DMS153 (cell line): ENCODE measurements at places on chromosomes 16 and 17.

DNA sequence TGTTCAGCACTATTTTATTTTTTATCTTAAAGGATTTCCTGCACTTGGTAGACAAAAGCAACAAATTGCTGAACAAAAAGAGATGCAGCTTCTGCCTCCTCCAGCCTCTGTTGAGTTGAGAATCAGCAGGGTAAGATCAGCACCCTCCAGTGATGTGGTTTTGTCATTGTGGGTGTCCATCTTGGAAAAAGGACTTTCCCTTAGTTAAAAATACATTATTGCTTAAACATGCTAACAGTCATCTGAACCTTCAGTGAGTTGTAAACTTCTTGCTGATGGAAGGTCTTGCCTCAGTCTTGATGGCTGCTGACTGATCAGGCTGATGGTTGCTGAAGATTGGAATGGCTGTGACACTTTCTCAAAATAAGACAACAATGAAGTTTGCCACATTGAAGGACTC, 101.2 kb downstream of the PHKB start:
- DNase-seq, result no peak

GRCh38 chr17:80948976-80949450, 42.6 kb upstream of the CHMP6 start:
- DNase-seq, result no peak

DNA sequence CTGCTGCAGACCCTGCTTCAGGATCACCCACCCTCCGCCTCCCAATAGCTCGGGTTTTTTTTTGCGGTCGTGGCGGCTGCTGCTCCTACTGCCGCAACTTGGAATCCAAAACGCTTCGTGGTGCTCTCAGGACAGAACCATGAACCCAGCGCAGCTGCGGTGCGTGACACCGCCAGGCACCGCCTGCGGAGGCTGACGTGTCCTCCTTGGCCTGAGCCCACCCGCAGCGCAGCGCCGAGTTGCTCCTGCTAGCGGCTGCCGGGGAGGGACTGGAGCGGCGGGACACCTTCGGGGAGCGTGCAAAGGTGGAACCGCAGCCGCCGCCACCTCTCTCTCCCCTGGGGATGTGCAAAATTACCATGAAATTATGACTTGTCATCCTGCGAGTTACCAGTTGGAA, 1893.0 kb downstream of the TP53TG3F start:
- no peak for DNase-seq

- no peak for DNase-seq
Measured at GRCh38 chr17:29205047-29205446, 24.8 kb upstream of the MYO18A start.

DNA sequence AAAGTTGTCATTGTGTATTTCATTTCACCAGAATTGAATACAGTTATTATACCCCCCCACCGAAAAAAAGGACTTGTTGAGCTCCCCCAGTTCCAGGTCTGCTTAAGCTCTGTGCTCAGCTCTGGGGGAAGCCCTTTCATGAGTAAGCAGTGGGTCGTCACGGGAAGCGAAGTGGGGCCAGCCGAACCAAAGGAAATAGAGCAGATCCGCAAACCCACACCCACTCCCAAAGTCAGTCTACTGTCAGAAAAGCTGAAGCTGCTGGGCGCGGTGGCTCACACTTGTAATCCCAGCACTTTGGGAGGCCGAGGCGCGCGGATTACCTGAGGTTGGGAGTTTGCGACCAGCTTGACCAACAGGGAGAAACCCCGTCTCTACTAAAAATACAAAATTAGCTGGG, 50.1 kb downstream of the PECAM1 start:
- no peak for DNase-seq

GRCh38 chr17:34024386-34024785, 230.7 kb upstream of the CCL2 start:
- DNase-seq, result no peak

GRCh38 chr17:51666971-51667705, 406.8 kb downstream of the UTP18 start:
- no peak for DNase-seq

DNA sequence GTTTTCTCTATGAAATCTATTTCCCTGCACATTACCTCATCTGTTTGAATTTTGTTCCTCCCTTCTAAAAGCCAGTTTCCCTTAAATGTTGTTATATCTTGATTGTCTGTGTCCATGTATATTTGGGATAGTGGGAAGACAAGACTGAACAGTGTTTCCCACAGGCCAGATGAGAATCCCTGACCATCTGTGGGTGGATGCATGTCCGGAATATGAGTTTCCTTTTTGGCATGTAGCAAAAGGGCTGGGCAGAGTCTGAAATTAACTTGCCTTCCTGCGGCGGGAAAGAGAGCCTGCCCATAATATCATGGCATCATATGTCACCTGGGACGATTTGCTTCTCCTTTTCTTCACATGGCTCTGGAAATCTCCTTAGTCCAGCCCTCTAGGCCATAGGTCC, 385.8 kb upstream of the MAF start:
- no peak for DNase-seq

GRCh38 chr17:8837563-8838075, 29.9 kb downstream of the PIK3R6 start:
- no peak for DNase-seq

GRCh38 chr16:67677712-67678111, 11.1 kb downstream of the C16orf86 start:
- DNase-seq, result no peak

- no peak for DNase-seq
Measured at GRCh38 chr16:25707982-25708583, 16.3 kb downstream of the HS3ST4 start.

GRCh38 chr16:88938777-88939244, 38.2 kb downstream of the CBFA2T3 start:
- DNase-seq, result no peak

- no peak for DNase-seq
Measured at GRCh38 chr16:28168991-28169554, 42.7 kb downstream of the XPO6 start.

DNA sequence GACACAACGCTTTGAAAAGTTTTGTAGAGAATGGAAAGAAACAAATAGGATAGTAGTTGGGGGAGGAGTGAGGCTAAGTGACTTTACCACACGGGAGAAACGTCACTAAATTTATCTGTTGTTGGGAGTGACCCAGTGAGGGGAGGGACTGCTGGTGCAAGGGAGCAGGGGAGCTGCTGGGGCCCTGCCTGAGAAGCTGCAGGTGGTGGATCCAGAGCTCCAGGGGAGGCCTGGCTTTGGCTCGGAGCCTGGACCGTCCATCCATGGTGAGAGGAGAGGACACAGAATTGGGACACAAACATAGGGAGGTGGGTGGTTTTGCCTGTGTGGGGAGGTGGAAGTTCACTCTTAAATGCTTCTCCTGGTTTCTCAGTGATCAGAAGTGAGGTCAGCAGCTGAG, 107.6 kb downstream of the GOSR1 start:
- no peak for DNase-seq

GRCh38 chr17:12545877-12546513, 119.7 kb upstream of the MYOCD start:
- DNase-seq, result no peak

GRCh38 chr17:81578038-81578441, 25.9 kb upstream of the FAAP100 start:
- DNase-seq, result no peak

DNA sequence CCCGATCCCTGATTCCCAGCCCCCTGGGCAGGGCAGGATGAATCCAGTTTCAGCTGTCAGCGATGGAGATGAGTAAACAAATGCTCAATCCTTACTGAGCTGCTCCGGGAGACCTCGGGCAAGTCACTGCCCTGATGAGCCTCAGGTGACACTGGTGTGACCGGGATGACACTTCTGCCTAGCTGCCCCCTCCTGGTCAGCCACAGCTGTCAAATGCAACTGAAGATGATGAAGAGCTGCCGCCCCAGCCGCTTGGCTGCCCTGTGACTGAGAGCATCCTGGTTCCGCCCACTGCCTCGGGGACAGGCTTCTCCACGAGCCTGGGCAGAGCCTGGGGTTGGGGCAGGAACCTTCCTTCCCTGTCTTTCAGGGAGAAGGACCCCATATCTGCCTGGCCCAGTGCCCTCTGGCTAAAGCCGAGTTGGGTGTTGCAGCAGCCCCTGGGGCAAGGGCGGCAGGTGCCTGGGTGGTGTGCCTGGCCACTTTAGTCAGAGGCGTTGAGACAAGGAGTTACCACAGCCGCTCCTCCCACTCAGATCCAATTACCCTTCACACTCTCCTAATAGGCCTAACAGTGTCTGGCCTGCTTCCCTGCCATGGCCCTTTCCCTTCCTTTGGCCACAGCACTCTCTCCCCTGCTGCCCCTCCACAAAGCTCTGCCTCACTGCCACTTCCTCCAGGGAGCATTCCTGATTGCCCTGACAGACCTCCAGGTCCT, 5.5 kb downstream of the CCL17 start:
- no peak for DNase-seq

- DNase-seq, result no peak
Measured at GRCh38 chr16:80631581-80631980, 90.8 kb downstream of the DYNLRB2 start.

GRCh38 chr16:85994492-85995490, 95.8 kb downstream of the IRF8 start:
- no peak for DNase-seq

GRCh38 chr17:79970576-79971068, 65.0 kb downstream of the TBC1D16 start:
- DNase-seq, result no peak

- DNase-seq, result no peak
Measured at GRCh38 chr17:81402981-81403467, 7.8 kb downstream of the BAHCC1 start.

GRCh38 chr17:4764595-4764994, 7.1 kb upstream of the TM4SF5 start:
- no peak for DNase-seq

DNA sequence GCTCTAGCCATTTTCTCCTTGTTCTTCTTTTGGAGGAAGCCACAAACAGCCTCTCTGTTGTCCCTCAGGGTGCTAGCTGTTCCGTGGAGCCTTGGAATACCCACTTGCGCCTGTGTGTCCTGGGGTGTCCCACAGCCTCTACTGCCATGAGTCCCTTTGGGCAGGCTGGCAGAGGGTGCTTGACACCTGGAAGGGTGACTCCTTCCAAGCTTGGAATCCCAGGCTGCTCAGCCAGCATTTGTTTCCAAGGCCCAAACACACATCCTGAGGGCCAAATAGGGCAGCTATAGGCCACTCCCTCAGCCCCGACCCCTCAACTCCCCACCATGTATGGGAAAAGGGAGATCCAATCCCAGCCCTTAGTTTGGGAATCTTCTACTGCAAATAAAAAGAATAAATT, 14.9 kb downstream of the ZNHIT3 start:
- DNase-seq, result no peak

DNA sequence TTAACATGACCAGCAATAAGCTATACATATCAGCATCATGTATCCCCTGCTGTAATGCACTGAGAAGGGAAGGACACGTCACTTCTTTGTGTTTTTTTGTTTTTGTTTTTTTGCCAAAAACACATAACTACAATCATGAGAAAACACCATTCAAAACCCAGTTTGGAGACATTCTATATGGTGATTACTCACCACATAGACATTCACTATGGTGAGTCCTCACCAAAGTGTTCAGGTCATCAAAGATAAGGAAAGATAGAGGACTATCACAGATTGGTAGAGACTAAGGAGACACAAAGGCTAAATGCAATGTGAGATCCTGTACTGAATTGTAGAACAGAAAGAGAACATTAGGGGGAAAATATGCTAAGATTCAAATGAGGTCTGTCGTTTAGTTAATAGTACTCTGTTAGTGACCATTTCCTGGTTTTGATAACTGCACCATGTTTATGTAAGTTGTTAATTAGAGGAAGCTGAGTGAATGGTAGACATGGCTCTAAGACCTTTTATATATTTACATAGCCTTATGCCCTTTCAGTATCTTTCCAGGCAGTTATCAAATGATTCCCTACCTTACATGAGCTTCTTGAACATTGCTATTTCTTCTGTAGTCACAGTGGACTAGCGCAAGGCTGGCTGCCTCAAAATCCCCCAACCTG, 46.6 kb downstream of the PIK3R5 start:
- no peak for DNase-seq

GRCh38 chr16:1631931-1632637, 19.9 kb downstream of the CRAMP1 start:
- no peak for DNase-seq

DNA sequence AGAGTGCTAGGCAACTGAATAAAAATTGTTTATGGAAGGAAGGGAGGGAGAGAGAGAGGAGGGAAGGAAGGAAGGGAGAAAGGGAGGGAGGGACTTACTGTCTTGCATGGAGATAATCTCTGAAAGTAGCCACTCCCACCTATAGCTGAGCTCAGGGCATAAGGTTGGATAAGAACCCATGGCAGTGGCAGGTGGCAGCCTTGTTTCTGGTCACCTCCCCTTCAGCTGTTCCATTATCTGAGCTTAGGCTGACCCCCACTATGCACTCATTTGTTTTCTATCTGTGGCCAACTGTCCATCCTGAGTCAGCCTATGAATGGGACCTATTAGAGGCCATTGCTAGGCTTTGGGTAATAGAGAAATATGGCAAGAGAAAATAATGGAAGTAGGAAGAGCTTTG, 25.3 kb upstream of the MTMR4 start:
- DNase-seq, result no peak
